Muscle of leg (tissue), 16 donors: ENCODE measurements at places on chromosomes 11 and 22.

DNA sequence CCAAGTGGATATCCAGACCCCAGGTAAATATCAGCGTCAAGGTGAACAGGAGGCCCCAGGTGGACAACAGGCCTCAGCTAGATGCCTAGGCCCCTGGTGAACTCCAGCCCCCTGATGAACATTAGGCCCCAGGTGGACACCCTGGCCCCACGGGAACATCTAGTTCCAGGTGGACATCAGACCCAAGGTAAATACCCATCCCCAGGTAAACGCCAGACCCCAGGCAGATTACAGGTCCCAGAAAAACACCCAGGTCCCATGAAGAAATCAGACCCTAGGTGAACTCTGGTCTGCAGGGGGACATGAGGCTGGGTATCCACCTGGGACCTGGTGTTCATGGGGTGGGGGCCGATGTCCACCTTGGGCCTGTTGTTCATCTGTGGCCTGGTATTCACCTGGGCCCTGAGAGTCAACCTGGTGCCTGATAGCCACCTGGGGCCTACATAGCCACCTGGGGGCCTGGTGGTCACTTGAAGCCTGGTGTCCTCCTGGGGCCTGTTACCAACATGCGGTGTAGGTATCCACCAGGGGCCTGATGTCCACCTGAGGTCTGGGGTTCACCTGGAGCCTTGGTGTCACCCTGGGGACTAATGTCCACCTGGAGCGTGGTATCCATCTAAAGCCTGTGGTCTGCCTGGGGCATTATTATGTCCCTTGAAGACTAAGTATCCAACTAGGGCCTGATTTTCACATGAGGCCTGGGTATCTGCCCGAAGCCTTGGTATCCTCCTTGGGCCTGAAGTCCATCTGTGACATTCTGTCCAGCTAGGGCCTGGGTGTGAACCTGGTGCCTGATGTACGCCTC lies 56.8 kb upstream of the SEPTIN5 start:
- no peak for DNase-seq

DNA sequence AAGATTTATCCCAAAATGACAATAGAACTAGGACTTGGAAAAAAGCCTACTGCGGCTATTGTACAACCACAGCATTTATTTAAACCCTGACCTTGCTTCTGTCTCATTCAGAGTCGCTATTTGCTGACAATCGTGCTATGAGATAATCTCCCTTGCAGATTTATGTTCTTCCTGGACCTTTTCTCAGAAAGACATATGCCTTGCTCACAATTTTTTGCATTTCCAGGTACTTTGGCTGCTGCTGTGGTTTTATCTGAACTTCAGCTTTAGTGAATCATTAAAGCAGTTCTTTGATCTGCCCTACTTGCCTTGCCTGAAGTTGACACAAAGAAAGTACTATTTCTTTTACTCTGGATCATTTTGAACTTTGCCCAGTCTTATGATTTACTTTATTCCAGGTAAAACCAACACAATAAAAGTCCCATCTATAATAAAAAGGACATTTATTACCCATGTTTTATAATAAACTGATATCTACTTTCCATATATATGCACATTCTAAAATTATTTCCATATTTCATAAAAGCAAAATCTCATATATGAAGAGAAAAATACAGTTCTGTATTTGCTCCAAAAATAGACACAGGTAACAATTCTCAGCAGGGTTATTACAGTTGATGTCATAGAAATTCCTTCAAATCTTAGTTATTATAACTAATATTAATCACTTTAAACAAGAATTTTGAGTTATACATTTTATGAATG lies 63.4 kb upstream of the CARD18 start:
- DNase-seq, result no peak

DNA sequence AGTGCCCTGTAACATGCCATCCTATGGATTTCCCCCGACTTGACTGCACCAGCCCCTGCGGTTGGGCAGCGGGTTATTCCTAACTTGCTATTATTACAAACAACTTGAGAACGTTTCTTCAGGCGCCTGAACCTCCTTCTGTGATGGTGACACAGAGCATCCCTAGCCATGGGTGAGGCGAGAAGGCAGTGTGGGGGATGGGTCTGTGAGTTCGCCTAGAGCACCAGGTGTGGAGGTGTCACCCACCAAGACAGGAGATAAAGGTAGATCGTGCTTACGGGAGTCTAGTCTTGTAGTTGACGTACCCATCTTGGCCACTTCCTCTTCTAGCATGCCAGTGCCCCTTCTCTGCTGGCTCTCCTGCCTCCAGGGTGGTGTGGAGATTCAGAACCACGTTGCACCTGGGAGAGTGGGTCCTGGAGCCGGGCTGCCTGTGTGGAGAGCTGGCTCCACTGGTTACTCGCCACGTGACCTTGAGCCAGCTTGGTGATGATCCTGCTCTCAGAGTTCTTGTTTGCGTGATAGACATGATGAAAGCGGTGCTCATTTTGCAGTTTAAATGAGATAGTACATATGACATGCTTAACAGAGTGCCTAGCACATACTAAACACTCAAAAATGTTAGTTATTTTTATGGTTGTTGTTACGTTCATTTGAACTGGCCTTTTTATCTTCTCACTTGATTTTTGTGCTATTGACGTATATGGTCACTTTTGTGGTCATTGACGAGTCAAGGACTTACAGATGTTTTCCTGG lies 37.8 kb downstream of the TBC1D22A start:
- DNase-seq, result no peak

DNA sequence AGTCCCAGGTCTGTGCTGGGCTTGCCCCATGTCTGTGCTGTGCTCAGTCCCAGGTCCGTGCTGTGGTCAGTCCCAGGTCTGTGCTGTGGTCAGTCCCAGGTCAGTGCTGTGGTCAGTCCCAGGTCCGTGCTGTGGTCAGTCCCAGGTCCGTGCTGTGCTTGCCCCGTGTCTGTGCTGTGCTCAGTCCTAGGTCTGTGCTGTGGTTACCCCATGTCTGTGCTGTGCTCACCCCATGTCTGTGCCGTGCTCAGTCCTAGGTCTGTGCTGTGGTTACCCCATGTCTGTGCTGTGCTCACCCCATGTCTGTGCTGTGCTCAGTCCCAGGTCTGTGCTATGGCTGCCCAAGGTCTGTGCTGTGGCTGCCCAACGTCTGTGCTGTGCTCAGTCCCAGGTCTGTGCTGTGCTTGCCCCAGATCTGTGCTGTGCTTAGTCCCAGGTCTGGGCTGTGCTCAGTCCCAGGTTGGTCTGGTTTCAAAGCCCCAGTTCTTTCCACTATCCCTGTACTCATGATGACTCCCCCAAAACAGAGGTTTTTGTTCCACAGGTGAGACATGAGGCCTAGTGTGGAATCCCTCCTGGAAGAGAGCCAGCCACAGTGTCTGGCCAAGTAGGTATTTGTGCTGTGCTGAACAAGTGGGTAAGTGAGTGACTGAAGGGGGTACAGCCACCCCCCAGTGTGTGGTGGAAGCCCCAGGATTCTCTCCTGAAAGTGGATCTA lies 34.8 kb downstream of the IRAG1 start:
- DNase-seq, result no peak
